Vagina (tissue), 2 donors: ENCODE measurements at places on chromosomes 13 and 19. TPM values are rescaled to one million over a fixed set of nuclear protein-coding genes. Genes with fewer than 3 reads are reported as not detected.

GRCh38 chr13:55553701-55554100 is 1587.0 kb upstream of the PRR20A start:
- H3K36me3 ChIP-seq: no peaks in the 10 kb centered on the region
- no peaks in the 10 kb centered on the region for H3K27me3 ChIP-seq
- H3K4me1 ChIP-seq: no peaks in the 10 kb centered on the region
- no peak overlapping the region for H3K4me3 ChIP-seq

- no peak overlapping the region for H3K27ac ChIP-seq
- H3K36me3 ChIP-seq: no peaks in the 10 kb centered on the region
- no peaks in the 10 kb centered on the region for H3K27me3 ChIP-seq
- H3K4me3 ChIP-seq: no peak overlapping the region
Measured at GRCh38 chr19:38819231-38819920, 6.6 kb upstream of the LGALS4 start.

- H3K27ac ChIP-seq: no peak overlapping the region
- no peak overlapping the region for H3K4me3 ChIP-seq
- DNase-seq: no peak
- peaks cover 16% of the 10 kb centered on the region for H3K4me1 ChIP-seq
- H3K36me3 ChIP-seq: no peaks in the 10 kb centered on the region
Measured at GRCh38 chr19:34506026-34506370, 24.4 kb downstream of the WTIP start.

GRCh38 chr19:2523630-2524311 is 47.8 kb downstream of the GADD45B start:
- H3K4me3 ChIP-seq: no peak overlapping the region
- H3K27ac ChIP-seq: no peak overlapping the region
- peaks cover 22% of the 10 kb centered on the region for H3K4me1 ChIP-seq
- no peak for DNase-seq
- no peaks in the 10 kb centered on the region for H3K27me3 ChIP-seq
- H3K36me3 ChIP-seq: no peaks in the 10 kb centered on the region

GRCh38 chr19:941292-942132 is 15.7 kb downstream of the ARID3A start:
- H3K36me3 ChIP-seq: no peaks in the 10 kb centered on the region
- H3K4me3 ChIP-seq: peak overlapping the region; percentile 42
- H3K27ac ChIP-seq: peak overlapping the region; percentile 79
- H3K27me3 ChIP-seq: no peaks in the 10 kb centered on the region

DNA sequence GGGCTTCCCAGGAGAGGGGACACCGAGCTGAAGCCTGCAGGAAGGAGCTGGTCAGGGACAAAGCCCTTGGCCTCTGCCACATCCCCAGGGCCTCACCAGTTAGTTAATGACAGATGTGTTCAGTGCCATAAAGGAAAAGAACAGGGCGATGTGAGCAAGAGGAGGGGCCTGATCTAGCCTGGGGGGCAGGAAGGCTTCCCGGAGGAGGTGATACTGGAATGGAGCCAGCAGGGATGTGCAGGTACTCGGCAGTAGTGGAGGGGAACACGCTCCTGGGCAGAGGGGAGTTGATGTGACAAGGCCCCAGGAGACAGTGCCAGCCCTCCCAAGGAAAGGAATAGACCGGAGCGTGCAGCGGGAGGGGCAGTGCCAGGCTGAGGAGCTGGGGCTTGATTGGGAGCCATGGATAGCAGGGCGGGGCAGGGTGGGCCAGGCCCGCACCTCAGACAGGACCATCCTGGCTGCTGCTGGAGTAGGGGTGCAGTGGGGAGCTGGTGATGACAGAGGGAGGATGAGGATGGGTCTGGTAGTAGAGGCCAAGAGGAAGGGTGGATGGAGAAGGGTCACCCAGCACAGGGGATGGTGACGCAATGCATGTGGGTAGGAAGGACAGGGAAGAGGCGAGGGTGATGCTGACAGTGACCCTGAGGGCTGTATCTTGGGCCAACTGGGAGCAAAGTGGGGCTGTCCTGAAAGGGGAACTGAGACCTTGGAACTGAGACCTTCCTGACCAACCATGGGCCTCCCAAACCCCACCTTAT is 4.1 kb downstream of the C19orf33 start:
- no peak for DNase-seq
- H3K4me3 ChIP-seq: no peak overlapping the region
- no peak overlapping the region for H3K27ac ChIP-seq
- no peaks in the 10 kb centered on the region for H3K36me3 ChIP-seq

DNA sequence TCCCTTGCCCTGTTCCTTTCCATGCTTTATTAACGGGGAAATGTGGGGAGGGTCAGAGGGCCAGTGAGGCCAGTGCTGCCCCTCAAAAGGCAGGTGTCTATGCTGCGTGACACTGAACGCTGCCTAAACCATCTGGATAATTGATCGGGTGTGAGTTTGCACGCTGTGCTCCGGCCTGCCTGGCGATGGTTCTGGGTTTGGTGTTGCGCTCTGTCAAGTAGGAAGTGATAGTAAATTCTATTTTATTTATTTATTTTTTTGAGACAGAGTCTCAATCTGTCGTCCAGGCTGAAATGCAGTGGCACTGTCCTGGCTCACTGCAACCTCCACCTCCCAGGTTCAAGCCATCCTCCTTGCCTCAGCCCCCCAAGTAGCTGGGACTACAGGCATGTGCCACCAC is 86.5 kb downstream of the ATP11A start:
- H3K4me3 ChIP-seq: no peak overlapping the region
- H3K4me1 ChIP-seq: peaks cover 3% of the 10 kb centered on the region
- H3K27me3 ChIP-seq: no peaks in the 10 kb centered on the region
- no peak overlapping the region for H3K27ac ChIP-seq
- DNase-seq: no peak
- H3K36me3 ChIP-seq: no peaks in the 10 kb centered on the region

DNA sequence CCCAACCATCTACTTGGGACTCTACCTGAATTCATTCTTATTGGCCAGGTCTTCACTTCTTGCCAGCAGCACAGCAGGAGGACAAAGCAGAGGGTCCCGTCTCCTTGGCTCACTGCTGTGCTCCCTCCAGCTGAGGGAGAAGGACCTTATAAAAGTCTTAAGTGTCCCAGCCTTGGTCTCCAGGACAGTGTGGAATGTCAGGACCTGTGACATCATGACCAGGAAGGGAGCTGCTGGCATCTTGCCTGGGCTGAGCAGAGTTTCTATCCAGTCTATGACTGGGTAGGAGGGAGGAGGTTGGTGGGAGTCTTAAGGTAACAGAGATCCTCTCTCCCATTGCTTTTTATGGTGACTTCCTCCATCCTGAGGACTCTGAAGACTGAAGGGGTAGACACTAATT is 56.6 kb upstream of the ANKRD10 start:
- no peak overlapping the region for H3K4me3 ChIP-seq
- no peaks in the 10 kb centered on the region for H3K27me3 ChIP-seq
- DNase-seq: peak; percentile 52
- H3K36me3 ChIP-seq: no peaks in the 10 kb centered on the region
- H3K27ac ChIP-seq: no peak overlapping the region

GRCh38 chr19:50252887-50253268 is 49.5 kb downstream of the MYH14 start:
- no peak for DNase-seq
- no peak overlapping the region for H3K4me3 ChIP-seq
- H3K27ac ChIP-seq: no peak overlapping the region
- H3K4me1 ChIP-seq: no peaks in the 10 kb centered on the region

DNA sequence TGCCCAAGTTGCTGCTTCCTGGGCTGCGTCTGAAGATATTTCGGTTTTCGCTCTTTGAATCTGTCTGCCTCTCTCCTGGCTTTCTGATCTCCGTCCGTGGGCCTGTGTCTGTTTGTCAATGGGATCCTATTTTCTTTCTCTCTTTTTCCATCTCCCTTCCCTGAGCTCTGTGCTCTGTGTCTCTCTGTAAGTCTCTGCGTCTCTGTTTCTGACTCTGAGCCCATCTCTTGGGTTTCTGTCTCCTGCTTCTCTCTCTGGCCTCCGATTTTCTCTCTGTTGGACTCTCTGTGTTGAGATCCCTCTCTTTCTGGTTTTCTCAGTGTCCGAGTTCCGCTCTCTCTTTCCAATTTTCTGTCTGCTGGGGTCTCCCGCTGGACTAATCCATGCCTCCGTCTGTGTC is 1.7 kb downstream of the PRKCG start:
- H3K27me3 ChIP-seq: peaks cover 10% of the 10 kb centered on the region
- H3K4me3 ChIP-seq: no peak overlapping the region
- H3K4me1 ChIP-seq: peaks cover 25% of the 10 kb centered on the region
- no peaks in the 10 kb centered on the region for H3K36me3 ChIP-seq

DNA sequence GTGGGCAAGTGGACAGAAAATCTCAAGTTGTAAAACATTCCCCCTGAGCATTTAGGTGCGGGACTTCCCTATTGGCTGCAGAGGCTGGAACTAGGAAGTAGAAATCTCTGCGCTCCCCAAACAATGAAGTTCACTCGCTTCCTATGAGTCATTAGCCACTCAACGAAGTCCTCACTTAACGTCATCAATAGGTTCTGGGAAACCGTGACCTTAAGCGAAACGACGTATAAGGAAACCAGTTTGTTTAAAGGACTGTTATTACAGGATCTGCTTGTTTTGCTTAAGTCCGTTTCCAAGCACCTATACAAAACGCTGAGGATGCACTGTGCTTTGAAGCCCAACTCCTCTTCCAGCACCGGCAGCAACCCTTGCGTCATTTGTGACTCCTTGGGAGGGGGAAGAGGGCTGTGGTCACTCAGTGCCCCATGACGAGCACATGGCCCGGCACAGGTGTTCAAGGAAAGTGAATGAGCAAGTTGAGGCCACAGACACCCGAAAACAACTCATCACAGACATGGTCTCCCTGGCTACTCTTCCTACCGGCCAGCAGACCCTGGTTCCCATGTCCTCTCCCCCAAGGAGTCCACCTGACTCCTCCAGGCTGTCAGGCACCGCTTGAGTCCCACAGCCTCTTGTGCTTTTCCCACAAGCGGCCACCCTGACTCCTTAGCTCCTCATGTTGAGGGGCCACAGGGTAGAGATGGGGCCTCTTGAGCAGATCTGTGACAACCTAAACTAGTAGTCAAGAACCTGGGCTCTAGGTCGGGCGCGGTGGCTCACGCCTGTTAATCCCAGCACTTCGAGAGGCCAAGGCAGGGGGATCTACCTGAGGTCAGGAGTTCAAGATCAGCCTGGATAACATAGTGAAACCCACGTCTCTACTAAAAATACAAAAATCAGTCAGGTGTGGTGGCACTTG is 4.8 kb downstream of the RPS16 start:
- peaks cover 40% of the 10 kb centered on the region for H3K36me3 ChIP-seq
- H3K27me3 ChIP-seq: no peaks in the 10 kb centered on the region
- H3K4me3 ChIP-seq: no peak overlapping the region

DNA sequence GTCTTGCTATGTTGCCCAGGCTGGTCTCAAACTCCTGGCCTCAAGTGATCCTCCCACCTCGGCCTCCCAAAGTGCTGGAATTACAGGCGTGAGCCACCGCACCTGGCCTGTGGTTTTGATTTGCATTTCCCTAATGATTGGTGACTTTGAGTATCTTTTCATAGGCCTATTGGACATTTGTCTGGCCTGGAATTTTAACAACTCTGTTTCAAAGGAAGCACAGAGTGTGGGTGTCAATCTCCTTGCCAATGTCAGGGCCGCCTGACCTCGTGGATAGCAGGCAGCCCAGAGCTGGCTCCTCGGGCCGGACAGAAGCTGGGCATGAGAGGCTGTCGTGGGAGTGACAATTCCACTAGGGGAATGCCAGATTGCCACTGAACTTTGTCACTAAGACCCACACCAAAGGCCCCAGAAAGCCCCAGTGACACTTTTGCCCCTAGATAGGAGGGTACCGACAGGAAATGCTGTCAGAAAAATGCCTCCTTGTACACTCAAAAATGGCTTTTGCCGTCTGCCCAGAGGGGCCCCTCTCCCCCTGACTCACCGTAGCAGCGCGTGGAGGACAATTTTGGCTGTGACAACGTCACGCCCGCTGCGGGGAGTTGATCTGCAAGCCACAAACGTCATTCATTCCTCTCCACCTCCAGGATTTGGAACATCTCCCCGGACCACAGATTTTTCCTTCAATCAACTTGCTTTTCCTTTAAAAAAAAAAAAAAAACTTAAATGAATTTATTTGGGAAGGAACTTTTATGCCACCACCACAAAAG is 11.7 kb upstream of the ADGRE5 start:
- H3K36me3 ChIP-seq: no peaks in the 10 kb centered on the region
- no peak for DNase-seq
- H3K27ac ChIP-seq: peak overlapping the region; percentile 71
- H3K27me3 ChIP-seq: no peaks in the 10 kb centered on the region

GRCh38 chr13:101149735-101150384 is 266.4 kb downstream of the NALCN start:
- H3K27ac ChIP-seq: no peak overlapping the region
- no peak for DNase-seq
- H3K4me1 ChIP-seq: no peaks in the 10 kb centered on the region
- H3K27me3 ChIP-seq: no peaks in the 10 kb centered on the region
- no peak overlapping the region for H3K4me3 ChIP-seq
- no peaks in the 10 kb centered on the region for H3K36me3 ChIP-seq

- H3K4me1 ChIP-seq: no peaks in the 10 kb centered on the region
- no peak for DNase-seq
- H3K27me3 ChIP-seq: no peaks in the 10 kb centered on the region
- H3K27ac ChIP-seq: no peak overlapping the region
Measured at GRCh38 chr13:84430015-84430414, 547.7 kb upstream of the SLITRK1 start.

- no peaks in the 10 kb centered on the region for H3K4me1 ChIP-seq
- H3K27me3 ChIP-seq: no peaks in the 10 kb centered on the region
- H3K36me3 ChIP-seq: no peaks in the 10 kb centered on the region
Measured at GRCh38 chr13:45926741-45927140, 75.2 kb upstream of the SIAH3 start.

- H3K4me1 ChIP-seq: peaks cover 30% of the 10 kb centered on the region
- DNase-seq: no peak
- no peaks in the 10 kb centered on the region for H3K36me3 ChIP-seq
- H3K4me3 ChIP-seq: no peak overlapping the region
- no peaks in the 10 kb centered on the region for H3K27me3 ChIP-seq
- H3K27ac ChIP-seq: no peak overlapping the region
Measured at GRCh38 chr13:50085063-50085462, 69.8 kb downstream of the KCNRG start.

DNA sequence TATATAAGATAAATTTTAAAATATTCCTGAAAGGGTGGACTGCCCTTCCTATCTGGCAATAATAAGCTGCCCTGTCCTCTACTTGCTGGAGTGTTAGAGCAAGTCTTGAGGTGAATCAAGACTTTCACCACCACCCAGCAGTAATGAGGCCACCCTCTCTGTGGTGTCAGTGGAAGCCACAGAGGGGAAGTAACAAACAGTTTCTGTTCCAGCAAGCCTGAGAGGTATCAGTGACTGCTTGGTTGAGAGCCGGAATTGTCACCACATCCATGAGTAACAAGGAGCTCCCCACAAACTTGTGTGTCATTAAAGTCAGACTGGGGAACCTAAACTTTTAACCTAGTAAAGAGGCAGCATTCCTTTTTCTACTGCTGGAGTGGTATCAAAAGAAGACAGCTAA is 532.7 kb upstream of the SPRY2 start:
- H3K27me3 ChIP-seq: no peaks in the 10 kb centered on the region
- H3K36me3 ChIP-seq: no peaks in the 10 kb centered on the region
- H3K4me1 ChIP-seq: peaks cover 4% of the 10 kb centered on the region
- no peak overlapping the region for H3K4me3 ChIP-seq
- no peak overlapping the region for H3K27ac ChIP-seq

- no peak overlapping the region for H3K4me3 ChIP-seq
- H3K27ac ChIP-seq: peak overlapping the region; percentile 71
- H3K4me1 ChIP-seq: peaks cover 27% of the 10 kb centered on the region
- no peaks in the 10 kb centered on the region for H3K36me3 ChIP-seq
- no peaks in the 10 kb centered on the region for H3K27me3 ChIP-seq
Measured at GRCh38 chr13:30133996-30134395, 173.4 kb downstream of the KATNAL1 start.

- H3K36me3 ChIP-seq: no peaks in the 10 kb centered on the region
- no peak overlapping the region for H3K27ac ChIP-seq
- no peaks in the 10 kb centered on the region for H3K27me3 ChIP-seq
- DNase-seq: no peak
- H3K4me1 ChIP-seq: no peaks in the 10 kb centered on the region
Measured at GRCh38 chr19:47356900-47357299, 7.8 kb downstream of the DHX34 start.

Gene MYO9B
- 100 TPM for total RNA-seq

Gene DHDH
- total RNA-seq: not detected

Gene SAFB2
- 85.4 TPM for total RNA-seq

Gene GIPC3
- total RNA-seq: 0.25 TPM

Gene PODNL1
- 5.2 TPM for total RNA-seq
